Suppressor macrophage (primary cell): ENCODE measurements at places on chromosomes 11 and 22.

DNA sequence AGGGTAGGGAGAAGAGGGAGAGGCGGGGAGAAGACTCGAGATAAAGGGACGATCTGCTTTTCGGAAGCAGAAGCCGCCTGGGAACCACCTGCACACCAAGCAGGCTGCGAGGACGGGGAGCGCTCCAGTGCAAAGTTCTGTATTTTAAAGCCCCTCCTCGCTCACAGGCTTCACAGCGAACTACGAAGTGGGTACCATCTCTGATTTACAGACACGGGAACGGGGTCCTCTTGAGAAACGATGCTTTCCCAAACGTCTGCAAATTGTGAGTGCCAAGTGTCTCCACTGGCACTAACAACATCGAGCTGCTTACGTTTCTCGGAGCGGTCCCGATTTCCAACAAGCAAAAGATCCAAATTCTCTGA lies 700 bp upstream of the STX3 start:
- peak; percentile 57 for DNase-seq

GRCh38 chr11:96282625-96283220 lies 60.3 kb downstream of the MAML2 start:
- DNase-seq = no peak

GRCh38 chr11:23078289-23078971 lies 218.2 kb upstream of the CCDC179 start:
- no peak for DNase-seq

DNA sequence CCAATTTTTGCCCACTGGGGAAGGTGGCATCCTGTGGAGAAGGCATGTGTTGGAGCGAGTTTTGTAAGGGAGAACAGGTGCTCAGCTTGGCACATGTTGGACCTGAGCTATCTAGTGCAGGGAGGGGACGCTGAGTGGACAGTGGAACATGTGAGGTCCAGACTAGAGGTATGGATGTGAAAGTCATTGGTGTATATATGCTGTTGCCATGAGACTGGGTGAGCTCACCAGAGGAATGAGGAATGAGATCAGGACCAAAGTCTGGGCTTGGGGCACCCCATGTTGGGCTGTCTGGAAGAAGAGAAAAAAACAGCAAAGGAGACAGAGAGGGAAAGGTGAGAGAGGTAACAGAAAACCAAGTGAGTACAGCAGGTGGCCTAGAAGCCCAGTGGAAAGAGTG lies 12.3 kb upstream of the SYT7 start:
- DNase-seq = no peak

DNA sequence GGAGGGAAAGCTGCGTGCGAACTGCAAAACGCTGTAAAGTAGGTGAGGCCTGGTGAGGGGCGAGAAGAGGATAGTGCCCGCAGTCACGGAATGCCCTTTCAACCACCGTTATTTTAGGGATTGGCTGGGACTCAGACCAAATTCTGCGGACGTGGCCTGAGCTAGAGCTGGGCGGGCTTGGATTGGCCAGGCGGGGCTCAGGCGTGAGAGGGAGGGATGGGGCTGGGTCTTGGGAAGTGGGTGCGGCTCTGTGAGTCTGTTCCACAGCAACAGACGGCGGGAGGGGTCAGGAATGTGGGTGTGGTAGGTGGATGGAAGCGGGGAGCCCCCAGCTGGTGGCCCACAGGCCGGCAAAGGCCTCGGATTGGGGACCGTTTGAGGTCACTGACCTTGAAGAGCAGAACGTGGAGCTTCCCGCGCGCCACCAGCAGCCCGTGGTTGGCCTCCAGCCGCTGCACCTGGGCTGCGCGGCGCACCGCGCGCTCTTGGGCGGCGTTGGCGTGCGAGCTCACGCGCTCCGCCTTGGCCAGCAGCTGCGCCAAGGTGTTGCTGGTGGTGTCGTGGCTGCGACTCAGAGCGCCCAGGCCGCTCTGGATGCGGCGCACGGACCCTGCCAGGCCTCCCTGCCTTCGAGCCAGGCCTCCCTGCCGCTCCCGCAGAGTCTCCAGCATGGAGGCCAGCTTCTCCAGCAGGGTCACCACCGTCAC lies 444 bp downstream of the CAVIN3 start:
- peak; percentile 62 for DNase-seq

DNA sequence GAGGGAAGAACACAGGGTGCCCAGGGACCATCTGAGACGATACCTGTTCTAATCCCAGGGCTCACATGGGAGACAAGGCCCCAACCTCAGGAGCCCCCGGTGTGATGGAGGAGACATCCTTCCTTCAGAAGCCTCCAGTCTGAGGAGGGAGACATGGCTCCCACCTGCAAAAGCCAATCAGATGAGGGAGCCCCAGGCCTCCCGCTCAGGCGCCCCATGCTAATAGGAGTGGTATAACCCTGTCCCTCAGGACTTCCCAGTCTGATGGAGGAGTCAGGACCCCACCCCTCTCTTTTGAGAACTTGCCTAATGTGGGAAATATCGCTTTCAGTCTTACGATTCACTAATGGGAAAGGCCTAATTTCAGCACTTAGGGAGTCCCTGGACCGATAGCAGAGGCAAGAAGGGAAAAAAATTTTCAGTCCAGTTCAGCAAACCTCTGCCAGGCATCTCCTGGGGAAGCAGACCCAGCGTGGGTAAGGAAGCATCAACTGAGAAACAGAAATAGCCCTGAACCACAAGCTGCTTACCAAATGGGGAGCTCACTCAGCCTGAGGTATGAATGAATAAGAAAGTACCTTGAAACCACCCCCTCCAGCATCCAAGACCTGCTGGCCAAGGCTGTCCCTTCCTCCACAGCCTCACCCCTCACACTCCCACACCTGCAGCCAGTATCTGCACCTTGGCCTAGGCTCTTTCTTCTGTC lies 5.9 kb downstream of the ARRB1 start:
- DNase-seq = peak; percentile 32

DNA sequence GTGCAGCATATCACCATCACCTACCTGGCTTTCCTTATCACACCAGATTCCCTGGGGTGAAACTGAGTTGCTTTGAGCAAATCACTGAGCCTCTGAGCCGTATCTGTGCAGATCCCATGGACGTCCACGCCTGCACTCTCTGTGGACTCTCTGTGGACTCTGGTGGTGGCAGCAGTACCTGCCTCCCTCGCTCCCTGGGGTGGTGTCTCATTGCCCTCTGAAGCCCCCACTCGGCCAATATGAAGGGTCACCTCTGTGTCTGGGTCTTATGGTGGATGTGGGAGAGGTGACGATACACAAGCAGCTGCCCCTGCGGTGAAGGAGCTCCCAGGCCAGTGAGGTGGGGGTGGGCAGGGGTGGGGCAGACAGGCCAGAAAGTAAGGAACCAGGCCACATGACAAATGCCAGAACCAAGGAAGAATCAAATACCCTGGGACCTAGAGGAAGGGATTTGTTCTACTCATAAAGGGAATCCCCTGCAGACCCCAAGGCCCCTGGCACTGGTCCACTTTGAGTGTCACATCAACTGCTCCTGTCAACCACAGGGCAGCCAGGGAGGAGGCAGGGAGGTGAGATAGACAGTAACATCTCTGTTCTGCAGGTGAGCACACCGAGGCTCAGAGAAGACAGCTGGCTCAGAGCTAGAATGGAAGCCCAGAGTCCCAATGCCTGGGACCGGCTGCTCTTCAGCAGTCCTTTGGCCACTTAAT lies 9.2 kb upstream of the CHST1 start:
- DNase-seq = no peak

DNA sequence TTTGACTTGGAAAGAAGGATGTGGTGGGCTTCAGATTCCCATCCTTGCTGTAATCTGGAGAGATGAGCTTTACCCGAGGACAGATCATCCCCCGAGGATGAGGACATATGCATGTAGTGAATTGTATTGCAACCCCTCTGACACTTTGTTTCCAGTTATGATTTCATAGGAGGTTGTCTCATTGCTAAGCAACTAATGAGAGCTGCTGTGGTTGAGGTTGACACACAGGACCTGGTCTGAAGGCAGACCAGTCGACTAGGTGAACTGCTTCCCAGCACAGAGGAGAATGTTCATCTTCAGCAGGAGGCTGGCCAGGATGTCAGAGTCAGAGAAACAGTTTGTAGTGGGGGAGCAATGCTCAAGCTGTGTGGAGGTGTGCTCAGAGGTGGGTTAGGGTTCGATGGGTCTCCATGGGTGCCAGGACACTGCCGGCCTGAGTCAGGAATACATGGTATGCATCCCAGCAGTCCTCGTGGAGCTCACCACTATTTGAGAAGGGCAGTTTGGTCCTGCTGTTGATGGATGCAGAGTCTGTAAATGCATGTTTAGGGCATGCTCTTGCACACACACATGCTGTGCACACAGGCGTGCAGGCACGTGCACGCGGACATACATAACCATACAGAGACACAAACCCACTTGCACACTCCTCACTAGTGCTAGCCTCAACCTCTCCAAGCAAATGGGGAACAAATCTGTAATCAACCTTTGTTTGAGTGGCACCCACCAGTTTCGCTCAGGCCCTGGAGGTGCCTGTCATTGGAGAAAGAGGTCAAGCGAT lies 153.7 kb downstream of the TBC1D22A start:
- no peak for DNase-seq

DNA sequence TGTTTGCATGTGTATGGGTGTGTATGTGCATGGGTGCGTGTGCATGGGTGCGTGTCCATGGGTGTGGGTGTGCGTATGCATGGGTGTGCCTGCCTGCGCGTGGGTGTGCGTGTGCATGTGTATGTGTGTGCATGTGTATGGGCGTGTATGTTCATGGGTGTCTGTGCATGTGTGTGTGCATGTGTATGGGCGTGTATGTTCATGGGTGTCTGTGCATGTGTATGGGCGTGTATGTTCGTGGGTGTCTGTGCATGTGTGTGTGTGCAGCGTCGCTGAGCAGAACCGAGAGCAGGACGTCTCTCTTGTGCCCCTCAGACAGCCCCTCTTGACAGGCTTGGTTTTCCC lies 13.9 kb downstream of the IL17REL start:
- DNase-seq = no peak

DNA sequence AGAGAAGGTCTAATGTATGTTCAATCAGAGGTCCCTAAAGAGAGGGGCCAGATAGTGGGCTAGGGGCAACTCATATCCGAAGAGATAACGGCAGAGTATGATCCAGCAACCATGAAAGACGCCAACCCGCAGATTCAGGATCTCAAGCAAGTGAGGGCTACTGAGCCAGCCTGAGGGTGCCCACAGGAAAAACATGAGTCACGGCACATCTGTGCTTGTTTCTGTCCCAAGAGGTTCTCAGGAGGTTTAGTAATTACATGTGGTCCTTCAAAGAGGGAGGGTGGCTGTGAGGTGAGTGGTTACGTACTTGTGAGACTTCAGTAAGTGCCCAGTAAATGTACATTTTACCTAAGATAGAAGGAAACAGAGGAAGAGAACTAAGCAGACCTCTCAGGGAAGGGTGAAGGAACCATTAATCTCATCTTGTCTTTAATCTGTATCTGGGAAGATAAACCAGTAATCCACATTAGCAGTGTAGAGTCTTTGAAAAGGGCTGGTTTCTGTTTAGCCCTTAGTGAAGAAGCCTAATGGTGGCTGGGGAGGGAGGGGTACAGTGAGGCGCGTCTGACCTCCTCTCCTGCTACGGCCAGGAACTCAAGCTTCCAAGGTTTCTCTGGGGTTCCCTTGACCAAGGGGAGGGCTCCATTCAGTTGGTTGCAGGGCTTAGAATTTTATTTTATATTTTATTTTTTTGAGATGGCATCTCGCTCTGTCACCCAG lies 10.2 kb downstream of the SIRT3 start:
- no peak for DNase-seq
